ENCODE measurements at places on chromosomes 7 and 10.

DNA sequence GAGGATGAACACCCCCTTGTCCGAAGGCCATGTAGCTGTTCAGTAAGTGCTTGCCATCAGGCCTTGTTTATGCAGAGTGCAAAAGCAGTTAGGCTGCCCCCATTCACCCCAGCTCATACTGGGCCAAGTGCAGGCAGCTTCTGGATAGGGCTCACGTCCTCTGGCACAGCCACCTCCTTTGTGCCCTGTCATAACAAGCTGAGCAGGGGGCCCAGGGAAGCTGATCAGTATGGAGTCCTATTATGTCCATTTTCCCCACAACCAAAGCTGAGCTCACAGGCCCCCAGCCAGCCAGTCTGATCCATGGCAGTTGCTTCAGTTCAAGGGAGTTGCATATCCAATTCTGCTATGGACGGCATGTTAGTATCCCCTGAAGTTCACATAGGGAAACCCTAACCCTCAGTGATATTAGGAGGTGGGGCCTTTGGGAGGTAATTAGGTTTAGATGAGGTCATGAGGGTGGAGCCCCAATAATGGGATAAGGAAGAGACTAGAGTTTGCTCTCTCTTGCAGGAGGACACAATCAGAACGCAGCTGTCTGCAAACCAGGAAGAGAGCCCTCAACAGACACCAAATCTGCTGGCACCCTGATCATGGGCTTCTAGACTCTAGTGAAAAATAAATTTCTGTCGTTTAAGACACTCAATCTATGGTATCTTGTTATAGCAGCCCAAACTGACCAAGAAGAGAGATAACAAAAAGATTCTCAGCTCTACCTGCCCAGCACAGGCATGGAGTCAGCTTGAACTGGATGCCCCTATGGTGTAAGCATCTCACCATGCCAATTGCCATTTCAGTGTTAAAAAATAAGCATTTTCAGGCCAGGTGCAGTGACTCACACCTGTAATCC, 155.9 kb downstream of the FGFR2 start:
- no peak for DNase-seq

GRCh38 chr10:107420196-107420595, 255.7 kb upstream of the SORCS1 start:
- DNase-seq = no peak

DNA sequence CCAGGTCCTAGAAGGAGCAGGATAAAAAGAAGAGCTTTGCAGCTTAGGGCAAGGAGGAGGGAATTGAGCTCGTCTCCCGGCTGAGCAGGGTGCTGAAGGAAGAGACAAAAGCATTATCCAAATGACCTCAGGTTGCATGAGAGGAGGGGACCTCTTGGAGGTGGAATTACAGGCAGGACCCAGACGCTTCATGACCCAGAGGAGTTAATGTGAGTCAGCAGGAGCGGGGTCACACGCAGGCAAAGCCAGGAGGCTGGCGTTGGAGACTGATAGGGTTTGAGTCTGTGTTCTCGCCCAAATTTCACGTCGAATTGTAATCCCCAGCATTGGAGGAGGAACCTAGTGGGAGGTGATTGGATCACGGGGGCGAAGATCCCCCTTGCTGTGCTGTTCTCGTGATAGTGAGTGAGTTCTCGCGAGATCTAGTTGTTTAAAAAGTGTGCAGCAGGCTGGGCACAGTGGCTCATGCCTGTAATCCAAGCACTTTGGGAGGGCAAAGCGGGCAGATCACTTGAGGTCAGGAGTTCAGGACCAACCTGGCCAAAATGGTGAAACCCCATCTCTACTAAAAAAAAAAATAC, 63.7 kb upstream of the AUTS2 start:
- DNase-seq = no peak

DNA sequence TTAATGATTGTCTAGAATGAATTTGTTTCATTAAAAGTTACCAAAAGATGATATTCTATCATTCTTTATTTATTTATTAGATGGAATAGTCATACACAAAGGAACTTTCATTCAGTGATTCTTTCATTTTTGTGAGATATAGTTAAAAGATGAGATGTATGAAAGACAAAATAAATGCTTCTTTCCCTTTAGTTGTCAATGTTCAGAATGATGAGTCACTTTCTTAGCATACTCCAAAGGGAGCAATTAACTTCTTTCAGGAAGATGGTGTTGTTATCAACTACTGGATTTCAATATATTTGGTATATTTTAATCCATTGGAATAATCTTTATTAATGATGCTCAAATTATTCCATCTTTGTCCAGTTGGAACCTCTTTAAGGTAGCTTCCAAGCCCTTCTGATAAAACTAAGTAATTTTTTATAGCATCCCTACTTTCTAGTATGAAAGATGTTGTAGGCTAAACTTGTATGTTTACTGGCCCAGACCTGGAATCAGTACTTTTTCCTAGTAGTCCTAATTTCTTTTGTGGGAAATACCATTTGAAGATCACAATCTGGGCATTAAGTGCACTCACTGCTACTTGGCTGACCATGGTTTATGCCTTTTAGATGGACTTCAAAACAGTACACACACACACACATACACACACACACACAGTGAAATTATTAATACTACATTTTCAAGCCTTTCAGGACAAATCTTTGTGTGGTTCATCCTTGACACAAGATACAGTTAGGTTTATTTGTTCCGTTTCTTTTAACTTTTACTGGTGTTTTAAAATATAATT, 2.5 kb downstream of the GIMAP7 start:
- DNase-seq = no peak

GRCh38 chr7:131653418-131654248, 97.2 kb upstream of the PODXL start:
- DNase-seq = peak; percentile 8

DNA sequence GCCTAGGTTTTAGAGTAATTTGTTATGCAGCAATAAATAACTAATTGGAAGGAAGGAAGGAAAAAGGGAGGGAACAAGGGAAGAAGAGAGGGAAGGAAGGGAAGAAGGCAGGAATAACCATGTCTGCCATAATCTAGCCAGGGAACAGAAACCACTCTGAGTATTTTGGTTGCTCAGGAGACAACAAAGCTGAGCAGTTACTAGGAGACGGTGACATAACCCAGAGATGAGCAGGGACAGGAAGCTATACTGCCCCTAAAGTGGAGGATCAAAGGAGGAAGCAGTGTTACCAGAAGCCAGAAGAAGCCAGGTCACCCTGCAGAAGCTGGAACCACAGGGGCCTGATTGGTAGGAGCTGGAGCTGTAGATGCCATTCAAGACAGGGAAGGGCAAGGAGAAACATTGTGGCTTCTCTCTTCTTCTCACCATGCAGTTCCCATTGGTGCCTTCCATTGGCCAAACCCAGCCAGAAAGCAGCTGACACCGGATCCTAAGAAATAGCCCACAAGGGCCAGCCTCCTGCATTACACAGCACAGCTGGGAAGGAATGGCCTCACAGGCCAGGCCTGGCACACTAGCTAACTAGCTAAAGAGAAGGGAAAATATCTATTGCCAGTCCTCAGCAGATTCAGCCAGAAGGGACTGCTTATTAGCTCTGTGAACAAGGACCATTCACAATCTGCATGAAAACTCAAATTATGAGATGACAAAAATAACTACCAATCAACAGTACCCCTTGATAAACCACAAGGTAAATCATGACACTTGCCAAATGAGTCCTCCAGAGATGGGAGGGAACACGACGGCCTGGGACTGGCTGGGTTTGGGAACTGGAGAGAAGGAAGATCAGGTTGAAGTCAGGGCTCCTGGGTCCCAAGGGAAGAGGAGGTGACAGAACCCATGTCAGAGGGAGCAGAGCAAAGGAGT, 184.5 kb upstream of the NFE2L3 start:
- DNase-seq = peak; percentile 42

GRCh38 chr10:58723966-58724365, 211.3 kb downstream of the BICC1 start:
- DNase-seq = no peak

DNA sequence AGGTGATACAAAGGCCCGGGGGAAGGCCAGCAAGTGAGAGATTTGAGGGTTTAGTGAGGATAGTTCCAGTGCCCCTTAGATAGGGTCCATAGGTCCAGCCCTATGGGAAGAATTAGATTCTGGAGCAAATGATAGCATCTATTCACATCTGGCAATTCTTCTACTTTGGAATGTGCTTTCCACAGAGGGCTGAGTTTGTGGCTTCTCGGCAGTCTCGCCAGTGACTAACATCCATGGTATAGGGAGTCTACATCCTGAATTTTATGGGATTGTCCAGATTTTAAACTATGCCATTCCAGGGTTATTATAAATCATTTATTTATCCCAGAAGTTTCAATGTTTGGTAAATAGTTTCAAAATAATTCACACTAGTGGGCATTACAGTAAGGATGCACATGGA, 207.3 kb upstream of the ADO start:
- DNase-seq = no peak

GRCh38 chr7:49483142-49483541, 290.3 kb upstream of the VWC2 start:
- DNase-seq = peak; percentile 8

DNA sequence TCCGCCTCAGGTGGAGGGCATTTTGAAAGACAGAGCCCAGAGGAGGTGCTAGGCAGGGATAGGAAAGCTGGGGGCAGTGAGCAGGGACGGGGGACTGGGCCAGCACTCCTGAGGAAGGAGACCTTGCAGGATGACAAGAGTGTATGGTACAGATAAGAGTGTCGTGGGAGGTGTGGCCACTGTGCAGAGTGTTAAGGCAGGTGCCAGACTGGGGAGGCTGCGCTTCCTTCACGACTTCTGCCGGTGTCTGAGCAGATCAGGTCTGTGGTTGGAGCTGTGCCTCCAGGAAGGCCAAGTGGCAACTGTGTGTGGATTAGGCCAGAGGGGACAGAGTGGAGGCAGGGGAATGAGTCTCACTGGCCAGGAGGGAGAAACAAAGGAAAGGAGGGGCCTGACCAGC, 161.7 kb downstream of the HIBADH start:
- no peak for DNase-seq

- no peak for DNase-seq
Observed at GRCh38 chr7:4190010-4190981, 491.8 kb upstream of the FOXK1 start.

GRCh38 chr7:132709971-132710567, 133.8 kb upstream of the PLXNA4 start:
- DNase-seq = peak; percentile 21

GRCh38 chr7:99392659-99393354, 15.6 kb downstream of the PDAP1 start:
- DNase-seq = peak; percentile 72

DNA sequence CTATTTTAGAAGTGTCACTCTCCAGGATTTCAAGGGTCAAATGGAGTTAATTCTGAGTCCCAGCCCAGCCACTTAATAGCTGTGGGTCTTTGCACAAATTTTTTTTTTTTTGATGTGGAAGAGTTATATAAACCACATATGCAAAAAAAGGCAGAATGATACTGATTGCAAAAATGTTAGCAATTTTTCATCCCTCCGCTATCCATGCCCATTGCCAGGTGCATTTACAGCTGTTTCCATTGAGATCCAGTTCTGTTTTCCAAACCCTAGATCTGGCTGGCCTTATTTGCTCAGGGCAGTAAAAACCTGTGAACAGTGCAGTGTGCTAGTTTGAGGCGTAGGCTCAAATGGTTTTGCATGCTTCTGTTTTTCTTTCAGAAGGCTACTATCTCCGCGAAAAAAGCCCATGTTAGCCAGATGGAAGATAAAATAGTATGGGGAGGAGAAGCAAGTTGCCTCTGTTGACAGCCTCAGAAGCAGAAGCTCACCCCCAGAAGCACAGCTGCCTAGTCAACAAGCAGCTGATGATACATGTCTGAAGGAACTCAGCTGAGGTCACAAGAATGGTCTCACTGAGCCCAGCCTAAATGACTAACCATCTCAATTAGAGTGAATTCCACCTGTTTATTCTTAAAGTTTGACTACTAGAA, 997 bp upstream of the ZNF138 start:
- DNase-seq = no peak

DNA sequence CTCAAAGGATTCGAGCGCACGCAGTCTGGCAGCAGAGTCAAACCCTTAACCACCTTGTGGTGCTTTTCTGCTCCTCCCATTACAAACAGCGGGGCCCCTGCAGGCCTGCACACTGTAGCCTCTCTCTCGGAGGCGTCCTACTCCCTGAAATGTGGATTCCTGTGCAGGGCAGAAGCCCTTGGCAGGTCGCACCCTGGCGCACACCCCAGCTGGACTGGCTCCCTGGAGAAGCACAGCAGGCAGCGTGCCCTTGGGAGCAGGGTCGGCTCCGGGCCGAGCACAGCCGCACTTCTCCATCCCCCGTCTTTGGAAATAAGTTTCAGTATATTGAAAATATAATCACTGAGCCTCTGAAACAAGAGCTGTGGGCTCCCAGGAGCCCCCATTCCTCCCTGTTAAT, 144.1 kb downstream of the C10orf105 start:
- DNase-seq = no peak

- DNase-seq = no peak
Observed at GRCh38 chr7:51230723-51231122, 85.9 kb downstream of the COBL start.

GRCh38 chr7:83472376-83472775, 176.6 kb downstream of the SEMA3E start:
- DNase-seq = no peak
